ENCODE measurements at places on chromosomes 7 and 10.
A peak's percentile ranks its signal among the peaks of the same experiment; 100 is the strongest.

GRCh38 chr10:62587011-62587410 lies 212.8 kb downstream of the ZNF365 start:
- DNase-seq, result no peak

DNA sequence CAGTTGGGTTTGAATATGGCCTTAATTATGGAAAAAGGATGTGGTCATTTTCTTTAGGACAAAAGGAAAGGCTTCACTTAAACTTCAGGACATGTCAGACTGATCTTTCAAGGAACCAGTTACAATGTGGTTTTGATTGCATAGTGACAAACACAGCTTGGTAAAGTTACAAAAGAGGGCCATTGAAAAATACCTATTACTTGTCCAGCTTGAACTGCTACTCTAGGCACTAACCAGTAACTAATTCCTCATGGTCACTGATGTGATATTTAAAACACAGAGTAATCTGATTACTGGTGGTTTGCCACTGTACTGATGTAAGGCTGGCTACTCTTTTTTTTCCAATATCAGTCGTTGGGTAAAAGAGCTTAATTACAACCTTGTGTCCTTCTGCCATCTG lies 22.6 kb downstream of the TES start:
- DNase-seq, result no peak

GRCh38 chr7:100612730-100613390 lies 520 bp downstream of the MOSPD3 start:
- DNase-seq, result no peak

DNA sequence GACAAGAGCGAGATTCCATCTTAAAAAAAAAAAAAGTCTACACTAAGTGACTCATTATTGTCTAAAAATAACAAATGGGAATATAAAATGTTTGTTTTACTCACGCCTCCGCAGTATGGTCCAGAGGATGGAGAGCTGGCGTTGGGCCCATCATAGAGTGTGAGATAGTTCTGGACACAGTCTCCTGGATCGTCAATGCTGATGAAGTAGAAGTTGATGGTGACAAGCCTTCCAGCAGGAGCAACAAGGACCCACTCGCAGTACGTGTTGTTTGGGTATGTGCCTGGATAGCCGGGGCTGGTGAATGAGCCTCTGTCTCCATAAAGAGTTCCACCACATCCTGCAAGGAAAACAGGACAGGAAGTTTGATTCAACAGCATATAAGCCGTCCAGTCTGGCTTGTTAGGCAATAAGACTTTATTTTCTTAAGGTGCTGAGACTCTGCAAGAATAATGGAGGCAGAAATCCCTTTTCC lies 11.5 kb upstream of the RSU1 start:
- DNase-seq, result peak; percentile 57

DNA sequence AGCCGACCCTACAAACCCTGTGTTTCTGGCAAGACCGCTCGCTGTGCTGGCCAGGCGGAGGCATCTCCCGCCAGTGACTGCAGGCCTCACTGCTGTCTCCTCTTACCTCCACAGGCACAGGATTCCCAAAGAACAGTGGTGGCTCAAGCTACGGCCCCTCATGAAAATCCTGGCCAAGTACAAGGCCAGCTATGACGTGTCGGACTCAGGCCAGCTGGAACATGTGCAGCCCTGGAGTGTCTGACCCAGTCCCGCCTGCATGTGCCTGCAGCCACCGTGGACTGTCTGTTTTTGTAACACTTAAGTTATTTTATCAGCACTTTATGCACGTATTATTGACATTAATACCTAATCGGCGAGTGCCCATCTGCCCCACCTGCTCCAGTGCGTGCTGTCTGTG lies 36.2 kb downstream of the PITRM1 start:
- DNase-seq, result peak; percentile 64

GRCh38 chr10:11407939-11408338 lies 203.5 kb downstream of the USP6NL start:
- DNase-seq, result no peak

DNA sequence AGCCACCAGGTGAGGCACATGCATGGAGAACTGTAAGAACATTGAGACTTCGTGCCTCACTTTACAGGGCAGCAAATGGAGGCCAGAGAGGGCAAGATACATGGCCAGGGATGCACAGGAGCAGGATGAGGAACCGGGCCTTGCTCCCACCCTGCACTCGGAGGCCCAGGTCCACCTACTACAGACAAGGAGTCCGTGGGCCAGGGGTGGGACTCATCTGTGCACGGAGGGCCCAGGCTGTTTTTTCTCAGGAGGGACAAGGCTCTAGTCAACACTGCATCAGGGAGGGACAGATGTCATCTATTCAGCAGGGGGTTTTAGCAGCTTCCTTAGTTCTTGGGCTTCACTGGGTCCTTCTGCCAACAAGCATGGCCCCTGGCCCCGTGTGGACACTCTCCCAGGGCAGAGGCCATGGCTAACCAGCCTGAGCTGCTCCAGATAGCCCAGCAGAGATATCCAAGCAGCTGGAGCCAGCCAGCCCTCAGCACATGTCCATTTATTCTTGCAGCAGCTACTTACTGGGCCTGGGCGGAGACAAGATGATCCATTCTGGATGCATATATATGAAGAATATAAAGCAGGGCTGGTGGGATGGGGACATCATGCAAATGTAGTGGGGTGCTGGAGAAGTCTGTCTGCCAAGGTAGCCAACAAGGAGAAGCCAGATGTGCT lies 134.5 kb upstream of the RET start:
- no peak for DNase-seq

GRCh38 chr10:119896937-119897770 lies 4.6 kb downstream of the SEC23IP start:
- peak; percentile 28 for DNase-seq

DNA sequence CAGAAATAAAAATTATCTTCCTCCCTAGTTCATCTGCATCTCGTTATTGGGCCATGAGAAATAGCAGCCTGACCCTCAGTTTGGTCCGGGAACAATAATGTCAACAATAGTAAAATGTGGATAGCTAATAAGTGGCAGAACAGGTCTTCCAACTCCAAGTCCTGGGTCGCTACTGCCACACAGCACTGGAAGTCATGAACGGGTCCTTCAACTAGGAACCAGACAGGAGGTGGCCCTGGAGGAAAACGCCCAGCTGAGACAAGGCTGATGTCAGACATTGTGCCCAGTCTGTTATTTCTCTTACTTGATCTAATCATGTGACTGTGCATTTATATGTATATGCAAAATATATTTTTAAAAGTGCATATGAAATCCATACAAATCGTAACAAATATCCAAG lies 51.8 kb downstream of the PYROXD2 start:
- DNase-seq, result no peak

GRCh38 chr10:121974019-121974534 lies 940 bp downstream of the NSMCE4A start:
- DNase-seq, result no peak

DNA sequence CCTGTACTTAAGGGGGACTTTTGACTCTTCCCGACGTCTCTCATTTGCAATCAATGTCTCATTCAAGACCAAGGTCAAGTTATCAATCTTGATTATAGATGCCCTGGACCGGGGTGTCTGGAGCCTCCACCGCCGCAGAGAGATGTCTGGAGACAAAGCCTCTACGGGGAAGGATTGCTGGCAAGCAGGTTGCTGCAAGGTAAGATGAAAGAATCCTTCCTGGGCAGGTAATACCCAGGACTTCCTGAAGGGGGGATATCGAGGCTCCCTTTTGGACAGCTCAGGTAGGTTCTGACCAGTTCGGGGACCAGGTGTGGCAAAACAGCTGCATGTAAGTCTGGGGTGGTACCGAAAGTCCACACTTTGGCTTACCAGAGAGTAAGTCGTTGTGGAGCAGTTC lies 12.5 kb upstream of the CUX1 start:
- DNase-seq, result no peak
